Naive thymus-derived CD8-positive, alpha-beta T cell (primary cell): ENCODE measurements at places on chromosomes 6 and 20. TPM values are rescaled to one million over a fixed set of nuclear protein-coding genes. Genes with fewer than 3 reads are reported as not detected.

GRCh38 chr6:152312434-152312833, 324.7 kb downstream of the SYNE1 start:
- no peak for DNase-seq
- no peaks in the 10 kb centered on the region for H3K27me3 ChIP-seq
- peaks cover 31% of the 10 kb centered on the region for H3K4me1 ChIP-seq
- H3K4me3 ChIP-seq = no peak overlapping the region
- H3K36me3 ChIP-seq = no peaks in the 10 kb centered on the region

SIRPD gene
- not detected for polyA plus RNA-seq

ABHD16B gene
- polyA plus RNA-seq = 0.57 TPM

DEFB125 gene
- polyA plus RNA-seq = not detected

- no peaks in the 10 kb centered on the region for H3K4me1 ChIP-seq
- no peak overlapping the region for H3K4me3 ChIP-seq
- DNase-seq = no peak
- H3K27me3 ChIP-seq = no peaks in the 10 kb centered on the region
- H3K27ac ChIP-seq = no peak overlapping the region
These were observed 703.1 kb downstream of the RFPL4B start for GRCh38 chr6:113050010-113050858.
